ENCODE measurements at places on chromosomes 4 and X. TPM values are rescaled to one million over a fixed set of nuclear protein-coding genes. Genes with fewer than 3 reads are reported as not detected.

SLC34A2 gene
- total RNA-seq: not detected

BMPR1B gene
- 3.8 TPM for total RNA-seq

FAAH2 gene
- total RNA-seq: not detected

SPATA4 gene
- total RNA-seq: not detected

KDR gene
- 22.9 TPM for total RNA-seq

GRCh38 chrX:97070346-97070745, 186.6 kb downstream of the RPA4 start:
- H3K27me3 ChIP-seq: no peaks in the 10 kb centered on the region
- DNase-seq: no peak
- no peaks in the 10 kb centered on the region for H3K4me1 ChIP-seq
- H3K27ac ChIP-seq: no peak overlapping the region
- H3K36me3 ChIP-seq: no peaks in the 10 kb centered on the region

GRCh38 chr4:43766648-43767047, 682.0 kb downstream of the KCTD8 start:
- no peak overlapping the region for H3K4me3 ChIP-seq
- H3K27ac ChIP-seq: no peak overlapping the region
- no peaks in the 10 kb centered on the region for H3K36me3 ChIP-seq
- H3K4me1 ChIP-seq: no peaks in the 10 kb centered on the region

DNA sequence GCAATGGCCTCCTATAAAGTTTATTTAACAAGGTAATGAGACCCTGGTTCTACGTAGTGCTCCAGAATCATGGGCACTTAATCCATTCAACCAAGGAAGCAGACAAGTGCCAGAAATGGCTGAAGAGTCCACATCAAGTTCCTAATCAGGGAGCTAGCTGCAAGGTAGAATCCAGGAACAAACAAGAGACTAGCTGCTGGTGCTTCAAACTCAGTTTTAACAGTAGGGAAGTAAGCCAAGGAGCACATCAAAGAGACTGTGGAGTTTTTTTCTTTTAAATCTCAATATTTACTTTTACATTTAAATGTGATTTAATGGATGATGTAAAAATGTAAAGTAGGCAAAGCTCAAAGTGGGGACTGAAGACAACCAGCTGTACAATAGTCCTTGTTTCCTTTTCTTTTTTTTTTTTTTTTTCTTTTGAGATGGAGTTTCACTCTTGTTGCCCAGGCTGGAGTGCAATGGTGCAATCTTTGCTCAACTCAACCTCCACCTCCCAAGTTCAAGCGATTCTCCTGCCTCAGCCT, 630.4 kb downstream of the CCSER1 start:
- H3K4me1 ChIP-seq: no peaks in the 10 kb centered on the region
- no peak overlapping the region for H3K4me3 ChIP-seq
- H3K27me3 ChIP-seq: no peaks in the 10 kb centered on the region
- no peaks in the 10 kb centered on the region for H3K36me3 ChIP-seq
- no peak for DNase-seq
- H3K27ac ChIP-seq: no peak overlapping the region

DNA sequence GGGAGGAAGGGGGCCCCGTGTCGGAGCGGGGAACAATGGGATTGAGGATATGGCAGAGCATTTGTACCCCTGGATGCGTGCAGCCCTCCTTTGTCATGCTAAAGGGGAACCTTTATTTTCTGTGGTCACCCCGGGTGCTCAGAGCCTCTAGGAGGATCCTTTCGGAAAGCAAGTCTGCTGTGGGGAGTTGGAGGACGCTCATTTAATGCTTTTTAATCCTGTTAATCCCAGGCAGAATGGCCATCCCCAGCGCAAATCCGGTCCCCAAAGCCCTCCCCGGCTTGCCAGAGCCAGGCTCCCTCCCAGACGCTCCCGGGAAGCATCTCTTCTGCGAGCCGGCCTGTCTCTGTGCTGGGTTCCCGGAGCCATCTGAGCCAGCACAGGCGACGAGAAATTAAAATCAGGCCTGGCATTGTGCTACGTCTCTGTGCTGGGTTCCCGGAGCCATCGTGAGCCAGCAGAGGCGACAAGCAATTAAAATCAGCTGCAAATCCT, 113.2 kb upstream of the PPP2R3B start:
- H3K4me1 ChIP-seq: no peaks in the 10 kb centered on the region
- H3K4me3 ChIP-seq: no peak overlapping the region
- no peak for DNase-seq
- H3K36me3 ChIP-seq: no peaks in the 10 kb centered on the region
- no peaks in the 10 kb centered on the region for H3K27me3 ChIP-seq
- H3K27ac ChIP-seq: no peak overlapping the region

GRCh38 chrX:148133105-148133725, 152.1 kb downstream of the FMR1NB start:
- H3K4me1 ChIP-seq: no peaks in the 10 kb centered on the region
- H3K4me3 ChIP-seq: no peak overlapping the region
- no peak overlapping the region for H3K27ac ChIP-seq
- no peaks in the 10 kb centered on the region for H3K36me3 ChIP-seq
- DNase-seq: no peak

DNA sequence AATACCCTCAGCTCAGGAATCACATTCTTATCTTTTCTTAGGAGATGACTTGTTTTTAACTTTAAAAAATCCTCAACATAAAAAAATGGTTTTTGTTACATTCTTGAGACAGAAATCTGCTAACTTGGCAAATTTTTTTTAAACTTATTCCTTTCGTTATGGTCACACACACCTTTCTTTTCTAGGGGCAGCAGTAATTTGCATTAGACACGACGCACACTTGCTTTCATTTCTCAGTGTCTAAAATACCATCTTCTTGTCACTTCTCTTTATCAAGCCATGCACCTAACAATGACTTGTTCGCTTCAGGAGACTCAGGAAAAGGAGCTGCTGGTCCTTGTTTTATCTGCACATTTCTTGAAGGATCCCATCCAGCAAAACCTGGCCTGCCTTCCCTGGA, 112.6 kb upstream of the TBL1X start:
- no peaks in the 10 kb centered on the region for H3K36me3 ChIP-seq
- no peaks in the 10 kb centered on the region for H3K4me1 ChIP-seq
- peak overlapping the region; percentile 21 for H3K4me3 ChIP-seq
- no peak for DNase-seq
- no peaks in the 10 kb centered on the region for H3K27me3 ChIP-seq

Data from ascending aorta (tissue), 2 donors.